AG10803 (cell line): ENCODE measurements at places on chromosomes 1 and 21.

DNA sequence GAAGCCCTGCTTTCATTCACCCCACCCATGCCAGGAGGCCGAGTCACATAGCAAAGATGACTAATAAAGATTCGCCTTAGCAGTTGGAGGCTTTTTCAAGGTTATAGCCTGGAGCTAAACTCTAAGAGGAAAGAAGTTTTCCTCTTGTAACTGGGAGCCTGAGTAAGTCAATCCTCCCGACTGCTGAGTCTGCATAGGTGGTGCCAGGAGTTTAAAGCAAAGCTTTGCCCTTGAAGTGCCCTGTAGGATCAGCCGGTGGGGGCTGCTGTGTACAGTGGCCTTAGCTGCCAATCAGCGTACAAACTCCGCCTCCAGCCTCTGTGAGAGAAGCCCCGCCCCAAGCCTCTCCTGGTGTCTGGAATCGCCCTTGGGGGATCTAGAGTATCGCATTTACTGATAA lies 147.5 kb upstream of the SPATA6 start:
- DNase-seq: peak; percentile 3

- peak; percentile 77 for DNase-seq
Observed at GRCh38 chr1:55993646-55994318, 585.6 kb downstream of the PLPP3 start.

GRCh38 chr1:44275991-44276405 lies 62.7 kb downstream of the DMAP1 start:
- DNase-seq: peak; percentile 46

DNA sequence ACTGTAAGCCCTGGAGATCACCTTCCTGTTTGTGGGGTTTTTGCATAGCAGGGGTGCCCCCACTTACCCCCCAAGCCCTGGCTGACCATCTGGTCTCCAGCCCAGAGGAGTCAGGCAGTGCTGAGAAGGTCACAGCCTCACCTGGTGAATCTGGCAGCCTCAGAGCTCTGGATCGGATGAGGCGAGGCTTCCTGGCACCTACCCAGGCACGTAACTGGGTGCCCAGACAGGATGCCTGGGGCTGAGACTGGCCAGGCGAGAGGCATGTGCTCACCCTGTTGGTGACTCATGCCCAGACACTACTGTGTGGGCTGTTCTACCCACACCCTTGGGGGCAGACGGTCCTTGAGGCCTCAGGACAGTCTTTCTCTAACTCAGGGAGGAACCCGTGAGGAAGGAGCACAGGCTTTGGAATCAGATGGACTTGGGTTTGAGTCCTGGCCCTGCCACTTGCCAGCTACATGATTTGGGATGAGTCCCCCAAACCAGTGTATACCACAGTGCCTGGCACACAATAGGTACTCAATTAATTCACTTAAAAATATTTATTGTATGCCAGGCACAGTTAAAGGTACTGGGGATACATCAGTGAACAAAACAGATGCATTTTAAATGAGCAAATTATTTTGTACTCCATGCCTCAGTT lies 15.1 kb upstream of the PADI3 start:
- peak; percentile 92 for DNase-seq

- DNase-seq: no peak
Observed at GRCh38 chr1:227893300-227893948, 54.3 kb downstream of the WNT9A start.

- no peak for DNase-seq
Observed at GRCh38 chr1:166083887-166084286, 82.9 kb downstream of the FAM78B start.

DNA sequence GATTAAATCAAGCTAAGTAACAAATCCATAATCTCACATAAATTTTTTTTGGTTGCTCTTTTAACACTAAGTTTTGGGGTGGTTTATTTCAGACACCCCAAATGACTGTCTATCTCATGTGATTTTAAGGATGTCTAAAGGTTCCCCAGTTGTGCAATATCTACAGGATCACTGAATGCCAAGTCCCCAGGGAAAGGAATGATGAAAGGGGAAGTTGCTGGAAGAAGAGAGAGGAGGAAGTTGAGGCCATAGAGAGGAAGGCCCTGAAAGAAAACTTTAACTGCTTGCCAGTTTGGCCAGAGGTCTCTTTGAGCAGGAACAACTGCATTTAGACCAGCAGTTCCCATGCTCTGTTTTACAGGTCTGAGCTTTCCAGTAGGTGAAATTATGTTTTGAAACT lies 27.5 kb upstream of the SLC19A2 start:
- DNase-seq: peak; percentile 27

GRCh38 chr1:207424570-207425131 lies 29.5 kb upstream of the CR2 start:
- no peak for DNase-seq

- no peak for DNase-seq
Observed at GRCh38 chr1:64877151-64877550, 89.2 kb downstream of the JAK1 start.

GRCh38 chr1:208166340-208167138 lies 77.6 kb downstream of the PLXNA2 start:
- DNase-seq: no peak

GRCh38 chr21:17903029-17903806 lies 84.1 kb upstream of the C21orf91 start:
- peak; percentile 45 for DNase-seq

DNA sequence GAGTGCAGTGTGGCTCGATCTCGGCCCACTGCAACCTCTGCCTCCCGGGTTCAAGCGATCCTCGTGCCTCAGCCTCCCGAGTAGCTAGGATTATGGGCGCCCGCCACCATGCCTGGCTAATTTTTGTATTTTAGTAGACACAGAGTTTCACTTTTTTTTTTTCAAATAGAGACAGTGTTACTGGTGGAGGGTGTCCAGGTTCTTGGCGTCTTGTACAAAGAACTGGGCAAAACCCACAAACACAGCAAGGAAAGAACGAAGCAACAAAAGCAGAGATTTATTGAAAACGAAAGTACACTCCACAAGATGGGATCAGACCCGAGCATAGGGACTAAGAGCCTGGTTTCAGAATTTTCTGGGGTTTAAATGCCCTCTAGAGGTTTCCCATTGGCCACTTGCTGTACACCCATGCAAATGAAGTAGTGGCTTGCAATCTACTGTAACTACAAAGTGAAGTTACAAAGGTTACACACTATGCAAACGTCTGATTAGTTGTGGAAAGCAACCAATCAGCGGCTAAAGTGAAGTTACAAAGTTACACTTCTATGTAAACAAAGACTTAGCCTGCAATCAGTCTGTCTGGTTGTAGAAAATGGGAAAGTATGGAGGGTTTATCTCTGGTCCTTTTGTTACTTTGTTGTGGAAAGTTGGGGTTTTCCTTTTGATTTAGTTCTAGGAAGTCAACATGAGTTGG lies 199.1 kb downstream of the DYRK1A start:
- DNase-seq: peak; percentile 78

- peak; percentile 71 for DNase-seq
Observed at GRCh38 chr1:91761295-91761721, 124.6 kb downstream of the TGFBR3 start.

GRCh38 chr1:45621501-45621836 lies 2.4 kb downstream of the CCDC17 start:
- DNase-seq: no peak

- DNase-seq: no peak
Observed at GRCh38 chr1:204713541-204713940, 28.0 kb upstream of the LRRN2 start.

DNA sequence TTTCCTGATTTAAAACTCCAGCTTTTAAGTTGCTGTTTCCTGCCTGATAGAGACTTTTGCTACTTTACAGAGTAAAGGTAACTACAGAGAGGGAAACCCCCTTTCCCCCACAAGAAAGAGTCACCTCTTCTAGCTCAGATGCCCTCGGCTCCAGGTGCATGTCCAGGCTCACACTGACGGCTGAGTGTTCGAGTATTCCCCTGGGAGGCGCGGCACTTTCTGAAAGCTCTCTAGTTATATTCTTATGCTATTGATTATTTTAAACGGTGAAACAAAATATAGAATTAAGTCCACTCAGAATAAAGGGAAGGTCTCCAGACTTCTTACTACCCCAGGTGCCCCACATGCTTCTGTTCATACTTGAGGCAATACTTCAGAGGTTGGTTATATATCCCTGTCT lies 160.3 kb upstream of the FMN2 start:
- DNase-seq: no peak

- DNase-seq: no peak
Observed at GRCh38 chr1:10553118-10553517, 78.4 kb downstream of the PEX14 start.

DNA sequence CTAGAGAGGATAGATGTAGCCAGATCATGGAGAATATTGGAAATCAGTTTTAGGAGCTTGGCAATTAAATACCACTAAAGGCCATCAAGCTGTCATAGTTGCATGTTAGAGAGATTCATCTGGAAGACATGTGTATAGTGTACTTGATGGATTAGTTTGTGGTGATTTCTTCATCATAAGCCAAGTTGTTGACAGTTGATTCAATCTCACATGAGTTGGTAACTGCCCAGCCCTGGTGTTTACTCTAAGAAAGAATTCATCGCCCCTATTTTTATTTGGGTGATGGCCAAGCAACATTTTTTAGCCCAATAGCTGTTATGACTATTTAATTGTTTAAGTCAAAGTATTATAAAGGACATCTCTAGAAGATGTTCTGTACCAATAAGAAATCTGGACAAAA lies 737.6 kb downstream of the PLA2G4A start:
- peak; percentile 14 for DNase-seq

DNA sequence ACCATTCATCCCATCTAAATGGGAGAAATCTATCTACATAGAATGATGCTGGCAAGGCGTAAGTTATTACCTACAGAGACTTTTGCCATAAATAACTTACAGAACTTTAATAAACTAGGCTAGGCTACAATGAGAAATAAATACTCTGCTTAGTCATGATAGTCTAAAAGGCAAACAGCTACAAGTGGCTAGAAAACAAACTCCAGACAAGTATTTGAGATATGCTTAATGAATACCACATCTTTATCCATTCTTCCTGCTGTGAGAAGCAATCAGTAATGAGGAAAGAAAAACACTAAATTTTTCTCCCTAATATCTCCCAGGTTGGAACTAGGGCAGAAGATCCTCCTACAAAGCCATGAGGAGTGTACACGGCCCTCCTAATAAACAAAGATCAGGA lies 187.0 kb upstream of the OLFM3 start:
- no peak for DNase-seq

DNA sequence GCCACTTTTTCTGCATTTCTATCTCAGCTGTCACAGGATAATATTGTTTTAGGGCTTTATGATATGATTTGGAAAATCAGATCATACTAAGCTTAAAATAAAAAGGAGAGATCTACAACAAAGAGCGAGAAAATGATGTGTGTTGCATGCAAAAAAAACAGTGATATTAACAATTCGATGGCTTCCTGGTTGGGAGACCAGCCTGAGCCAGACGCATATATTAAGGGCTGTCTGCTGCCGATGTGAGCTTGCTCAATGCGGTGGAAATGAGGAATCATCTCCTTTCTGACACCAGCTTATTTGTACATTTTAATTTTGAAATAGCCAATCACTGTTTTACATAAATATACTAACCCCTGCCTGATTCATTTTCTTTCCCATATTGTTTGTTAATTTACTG lies 862.6 kb downstream of the USP25 start:
- DNase-seq: no peak

DNA sequence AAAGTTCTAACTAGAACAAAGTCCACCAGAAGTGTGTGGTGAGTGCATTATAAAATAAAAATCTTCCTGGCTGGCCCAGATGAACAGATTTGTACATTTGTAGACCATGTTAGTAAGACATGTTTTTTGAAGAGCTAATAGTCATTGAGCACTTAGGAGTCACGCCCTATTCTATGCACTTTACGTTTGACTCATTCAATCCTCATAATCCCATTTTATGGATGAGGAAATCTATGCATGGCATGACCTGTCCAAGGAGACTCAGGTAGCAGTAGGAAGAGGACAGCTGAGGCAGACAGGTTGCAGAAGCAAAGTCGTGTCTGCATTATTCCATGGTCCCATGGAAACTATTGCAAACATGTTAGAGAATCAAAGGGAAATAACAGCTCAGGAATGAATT lies 30.3 kb upstream of the LPAR3 start:
- no peak for DNase-seq

DNA sequence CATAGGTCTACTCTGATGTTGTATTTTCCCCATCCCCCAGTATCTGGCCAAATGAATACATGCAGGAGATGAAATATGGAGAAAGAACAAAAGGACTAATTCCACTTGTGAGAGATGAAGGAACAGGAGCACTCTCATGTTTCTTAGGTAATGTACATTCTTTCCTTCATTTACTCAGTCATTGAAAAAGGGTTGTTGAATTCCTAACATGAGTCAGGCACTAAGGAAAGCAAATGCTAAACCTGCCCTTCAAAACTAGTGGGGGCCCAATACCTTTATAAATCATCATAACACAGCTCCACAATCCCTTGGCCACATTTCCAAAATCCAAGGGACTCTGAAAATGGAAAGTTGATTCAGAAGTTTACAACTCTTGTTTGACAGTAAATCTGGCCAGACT lies 94.3 kb downstream of the DIRAS3 start:
- no peak for DNase-seq

DNA sequence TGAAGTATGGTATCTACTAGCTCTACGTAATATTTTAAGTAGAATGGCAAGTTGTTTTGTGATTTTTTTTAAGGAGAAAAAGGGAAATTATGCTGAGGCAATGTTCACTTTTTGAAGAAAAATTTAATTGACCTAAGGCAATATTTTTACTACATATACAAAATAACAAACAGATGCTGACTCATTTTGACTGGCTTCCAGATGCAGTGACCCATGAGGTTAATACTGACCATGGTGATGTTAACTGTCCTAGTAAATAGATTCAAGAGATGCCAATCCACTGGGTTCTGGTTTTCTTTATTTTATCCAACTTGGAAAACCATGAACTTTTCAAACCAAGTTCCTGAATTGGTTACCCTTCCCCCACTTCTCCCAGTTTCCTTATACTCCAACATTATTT lies 154.9 kb downstream of the CRB1 start:
- peak; percentile 6 for DNase-seq

DNA sequence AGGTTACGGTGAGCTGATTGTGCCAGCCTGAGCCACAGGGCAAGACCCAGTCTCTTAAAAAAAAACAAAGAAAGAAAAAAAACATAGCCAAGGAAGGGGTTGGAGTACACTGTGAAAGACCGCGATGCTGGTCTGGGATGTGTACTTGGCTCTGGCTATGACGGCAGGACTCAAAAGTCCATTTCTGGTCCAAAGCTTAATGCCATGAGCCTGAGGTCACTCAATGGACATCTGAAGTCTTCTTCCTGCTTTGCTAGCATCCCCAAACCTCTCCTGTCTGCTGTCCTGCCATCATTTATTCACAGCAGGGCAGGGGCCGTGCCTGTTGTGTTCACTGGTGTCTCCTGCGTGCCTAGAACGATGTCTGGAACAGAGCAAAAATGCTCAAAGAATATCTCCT lies 1.5 kb upstream of the ARHGEF10L start:
- DNase-seq: peak; percentile 33

- DNase-seq: no peak
Observed at GRCh38 chr1:221182791-221183533, 303.7 kb downstream of the HLX start.
